ENCODE measurements at places on chromosomes 2 and 18. TPM values are rescaled to one million over a fixed set of nuclear protein-coding genes. Genes with fewer than 3 reads are reported as not detected.

DNA sequence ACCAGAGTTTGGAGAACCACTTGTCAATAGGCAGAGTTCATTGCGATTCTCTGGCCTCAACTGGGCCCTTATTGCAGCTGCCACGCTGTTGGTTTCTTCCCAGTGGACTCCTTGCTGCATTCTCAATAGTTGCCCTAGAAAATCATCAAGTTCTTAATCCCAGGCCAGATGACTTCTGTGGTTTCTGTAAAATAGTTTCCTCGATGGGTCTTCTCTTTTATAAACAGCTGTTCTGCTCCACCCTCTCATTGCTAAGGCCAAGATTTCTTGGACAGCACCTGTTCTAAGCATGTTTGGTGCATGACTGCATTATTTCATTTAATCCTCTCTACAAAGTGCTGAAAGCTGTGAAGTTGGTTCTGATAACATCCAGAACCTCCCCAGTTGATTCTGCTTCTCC, 131.0 kb downstream of the BCL2L11 start:
- H3K4me1 ChIP-seq = peaks cover 24% of the 10 kb centered on the region
- no peak overlapping the region for H3K4me3 ChIP-seq
- H3K27ac ChIP-seq = peak overlapping the region; percentile 85
- DNase-seq = peak; percentile 87
- no peaks in the 10 kb centered on the region for H3K36me3 ChIP-seq

- no peak overlapping the region for H3K4me3 ChIP-seq
- H3K36me3 ChIP-seq = no peaks in the 10 kb centered on the region
- DNase-seq = no peak
Observed at GRCh38 chr2:172921532-172922236, 154.0 kb upstream of the MAP3K20 start.

Gene CYBRD1
- total RNA-seq = 71.2 TPM

Gene TLX2
- not detected for total RNA-seq

Measured in SJCRH30 (cell line).